ENCODE measurements at places on chromosomes 12 and 14. TPM values are rescaled to one million over a fixed set of nuclear protein-coding genes. Genes with fewer than 3 reads are reported as not detected.

The ENDOU gene
- 0.98 TPM for total RNA-seq

The OR4E2 gene
- not detected for total RNA-seq

The TAS2R9 gene
- not detected for total RNA-seq

- no peaks in the 10 kb centered on the region for H3K27me3 ChIP-seq
- H3K27ac ChIP-seq, result no peak overlapping the region
- no peak overlapping the region for H3K4me3 ChIP-seq
- no peaks in the 10 kb centered on the region for H3K36me3 ChIP-seq
- H3K4me1 ChIP-seq, result no peaks in the 10 kb centered on the region
- no peak for DNase-seq
These were observed 99.2 kb downstream of the SNAPC1 start for GRCh38 chr14:61861320-61861865.

GRCh38 chr12:6461401-6462233 lies 8.9 kb downstream of the VAMP1 start:
- no peaks in the 10 kb centered on the region for H3K4me1 ChIP-seq
- DNase-seq, result peak; percentile 59
- H3K27me3 ChIP-seq, result no peaks in the 10 kb centered on the region

DNA sequence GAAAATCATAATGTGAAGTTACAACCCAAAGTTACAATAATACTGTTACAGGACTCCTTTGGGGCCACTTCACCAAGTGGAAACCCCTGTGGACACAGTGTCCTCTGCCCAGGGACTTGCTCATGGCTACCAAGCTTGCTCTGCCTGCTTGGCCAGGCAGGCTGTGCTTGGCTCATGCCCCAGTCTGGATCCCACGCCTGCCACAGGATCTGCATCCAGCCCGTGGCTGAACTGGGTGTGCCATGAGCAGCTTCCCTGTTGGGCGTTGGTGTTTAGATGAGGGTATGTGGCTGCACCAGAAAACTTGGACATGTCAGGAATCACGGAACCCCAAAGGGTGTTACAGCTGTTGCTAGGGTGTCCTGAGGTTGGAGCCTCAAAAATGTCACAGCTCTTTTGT lies 820.9 kb downstream of the SLC6A15 start:
- H3K4me1 ChIP-seq, result no peaks in the 10 kb centered on the region
- H3K36me3 ChIP-seq, result no peaks in the 10 kb centered on the region
- no peak for DNase-seq
- no peak overlapping the region for H3K27ac ChIP-seq

DNA sequence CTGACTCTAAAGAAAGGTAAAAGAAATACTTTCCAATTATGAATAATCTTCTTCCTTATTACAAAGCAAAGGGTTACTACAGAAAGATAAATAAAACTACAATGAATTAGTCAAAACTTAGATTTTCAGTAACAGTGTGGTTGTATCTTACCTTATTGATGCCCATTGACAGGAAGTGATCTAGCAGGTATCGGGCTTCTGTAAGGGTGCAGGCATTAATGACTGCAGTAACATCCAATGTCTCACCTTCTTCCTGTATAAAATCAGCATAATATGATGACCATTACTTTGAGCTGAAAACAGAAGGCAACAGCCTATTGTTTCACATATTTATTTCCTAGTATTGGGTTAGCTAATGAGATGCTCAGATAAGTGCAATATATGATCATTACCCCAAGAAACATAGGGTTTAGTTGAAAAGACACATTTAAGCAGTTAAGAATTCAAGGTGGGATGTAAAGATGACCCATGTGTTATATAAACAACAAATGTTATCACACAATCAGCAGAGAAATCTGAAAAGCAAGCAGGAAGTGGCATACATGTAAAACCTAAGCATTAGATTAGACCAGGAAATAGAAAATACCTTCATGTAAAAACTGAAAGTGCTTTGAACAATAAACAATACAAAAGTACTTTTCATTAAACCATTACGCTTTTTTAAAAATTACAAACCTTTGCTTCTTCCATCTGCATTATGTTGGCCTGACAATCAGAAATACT lies 111.2 kb downstream of the KIF21A start:
- H3K36me3 ChIP-seq, result no peaks in the 10 kb centered on the region
- H3K27ac ChIP-seq, result no peak overlapping the region
- H3K4me3 ChIP-seq, result no peak overlapping the region

- no peaks in the 10 kb centered on the region for H3K4me1 ChIP-seq
- no peaks in the 10 kb centered on the region for H3K27me3 ChIP-seq
- no peak for DNase-seq
- no peak overlapping the region for H3K4me3 ChIP-seq
- H3K27ac ChIP-seq, result no peak overlapping the region
These were observed 46.5 kb upstream of the AMIGO2 start for GRCh38 chr12:47126246-47126645.

GRCh38 chr12:113634474-113634873 lies 162.8 kb upstream of the LHX5 start:
- H3K27ac ChIP-seq, result no peak overlapping the region
- H3K4me1 ChIP-seq, result no peaks in the 10 kb centered on the region
- DNase-seq, result no peak

GRCh38 chr14:44873536-44873935 lies 88.2 kb downstream of the KLHL28 start:
- no peak overlapping the region for H3K27ac ChIP-seq
- no peaks in the 10 kb centered on the region for H3K36me3 ChIP-seq
- no peak overlapping the region for H3K4me3 ChIP-seq
- DNase-seq, result no peak

DNA sequence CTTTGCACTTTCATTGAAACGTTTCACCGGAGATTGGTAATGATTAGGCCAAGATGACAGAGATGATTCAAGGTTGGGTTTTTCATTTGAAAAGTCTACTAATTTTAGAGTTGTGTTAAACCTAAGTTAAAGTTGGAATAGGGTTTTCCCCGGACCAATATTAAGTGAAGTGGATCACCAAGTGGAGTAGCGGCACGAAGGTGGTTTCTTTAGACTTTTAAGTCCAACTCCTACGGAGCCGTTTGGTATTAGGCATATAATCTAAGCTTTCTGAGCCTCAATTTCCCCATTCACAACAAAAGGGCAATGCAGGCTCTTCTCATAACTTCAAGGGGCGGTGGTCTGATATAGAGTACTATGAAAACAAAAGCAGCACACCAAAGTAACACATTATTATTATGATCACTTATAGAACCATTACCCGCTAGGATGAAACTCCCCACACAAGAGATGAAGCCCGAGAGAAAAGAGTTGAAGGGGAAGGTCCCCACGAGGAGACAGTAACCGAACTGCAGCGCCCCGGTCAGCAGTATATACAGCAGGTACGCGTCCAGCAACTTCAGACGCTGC lies 413 bp downstream of the DAD1 start:
- H3K36me3 ChIP-seq, result no peaks in the 10 kb centered on the region
- peak overlapping the region; percentile 79 for H3K4me3 ChIP-seq
- peak overlapping the region; percentile 97 for H3K27ac ChIP-seq
- no peaks in the 10 kb centered on the region for H3K27me3 ChIP-seq
- H3K4me1 ChIP-seq, result peaks cover 5% of the 10 kb centered on the region
- DNase-seq, result no peak

DNA sequence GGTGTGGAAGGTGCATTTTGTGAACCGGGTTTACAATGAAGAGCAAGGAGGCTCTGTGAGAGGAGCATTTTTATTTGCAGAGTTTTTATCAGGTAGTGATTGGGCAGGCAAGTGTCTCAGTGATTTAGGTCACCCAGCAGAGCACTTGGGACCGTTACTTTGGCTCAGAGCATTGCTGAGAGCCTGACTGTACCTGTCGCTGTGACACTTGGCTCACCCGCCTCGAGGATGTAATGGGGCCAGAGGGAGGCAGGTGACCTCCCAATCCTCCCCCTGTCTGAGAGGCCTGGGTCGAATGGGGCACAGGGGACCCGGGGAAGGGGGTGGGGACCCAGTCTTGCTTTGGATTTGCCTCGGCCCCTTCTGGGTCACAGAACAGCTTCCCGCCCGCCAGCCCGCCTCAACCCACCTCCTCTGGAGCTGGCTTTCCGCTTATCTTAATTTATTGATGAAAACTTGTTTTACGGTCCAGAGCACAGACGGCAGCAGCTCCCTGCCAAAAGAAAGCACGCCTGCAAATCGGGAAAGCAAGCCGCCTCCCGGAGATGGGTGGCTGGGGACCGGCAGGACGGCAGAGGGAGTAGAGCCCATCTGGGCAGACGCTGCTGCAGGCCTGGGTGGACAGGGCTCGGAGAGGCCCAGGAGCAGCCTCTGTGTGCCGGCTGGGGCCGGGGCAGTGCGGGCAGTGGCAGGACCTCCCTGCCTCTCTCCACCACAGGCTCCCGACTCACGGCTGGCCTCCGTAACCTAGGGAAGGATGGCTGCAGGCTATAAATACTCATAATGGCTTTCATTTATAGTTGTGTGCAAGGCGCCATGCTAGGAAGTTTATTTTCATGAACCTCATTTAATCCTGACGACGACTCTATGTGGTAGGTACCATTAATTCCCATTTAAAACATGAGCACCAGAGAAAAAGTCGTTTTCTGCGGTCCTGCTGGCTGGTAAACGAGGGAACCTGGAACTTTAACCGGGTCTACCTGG lies 187.1 kb downstream of the TSPAN9 start:
- H3K36me3 ChIP-seq, result no peaks in the 10 kb centered on the region
- H3K27ac ChIP-seq, result no peak overlapping the region
- no peaks in the 10 kb centered on the region for H3K4me1 ChIP-seq
- H3K27me3 ChIP-seq, result no peaks in the 10 kb centered on the region
